HFF-Myc (cell line): ENCODE measurements at places on chromosomes 13 and 19.

- DNase-seq = no peak
Observed at GRCh38 chr13:54357284-54357933, 1328.8 kb downstream of the OLFM4 start.

- DNase-seq = peak; percentile 6
Observed at GRCh38 chr13:77565635-77566034, 30.1 kb downstream of the SCEL start.

DNA sequence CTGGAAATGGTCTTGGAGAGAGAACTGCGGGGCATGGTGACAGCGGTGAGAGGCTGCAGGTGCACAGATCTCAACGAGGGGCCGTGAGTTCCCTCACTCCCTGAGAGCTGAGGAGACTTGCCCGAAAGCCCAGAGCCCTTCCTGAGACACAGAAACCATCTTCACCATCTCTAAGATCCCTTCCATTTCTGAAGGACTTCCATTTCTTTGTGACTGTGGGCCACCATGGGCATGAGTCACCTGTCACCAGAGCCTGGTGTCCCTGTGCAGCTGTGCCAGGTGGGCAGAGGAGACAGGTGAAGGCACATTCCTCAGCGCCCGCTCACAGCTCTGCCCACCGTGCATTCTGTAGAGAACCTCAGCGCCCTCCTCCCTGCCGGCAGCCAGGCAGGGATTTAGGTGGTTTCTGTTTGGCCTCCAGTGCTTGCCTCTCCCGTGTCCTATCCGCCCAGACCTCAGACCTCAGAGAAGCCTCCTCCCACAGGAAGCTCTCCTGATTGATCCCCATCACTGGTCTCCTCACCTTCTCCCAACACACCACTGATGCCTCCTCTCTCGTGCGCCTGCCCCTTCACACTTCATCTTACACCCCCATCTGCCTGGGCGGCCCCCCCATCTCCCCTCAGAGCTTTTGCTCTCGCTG, 24.2 kb downstream of the SH3GL1 start:
- DNase-seq = no peak

- DNase-seq = no peak
Observed at GRCh38 chr13:113855012-113855921, 8.6 kb downstream of the GAS6 start.

GRCh38 chr13:51995677-51996551, 15.3 kb downstream of the ATP7B start:
- no peak for DNase-seq

GRCh38 chr13:72194523-72194922, 327.5 kb upstream of the DACH1 start:
- DNase-seq = no peak
